ENCODE measurements at places on chromosomes 1 and 21.

GRCh38 chr1:71093938-71094337 lies 13.1 kb upstream of the ZRANB2 start:
- DNase-seq: no peak

GRCh38 chr1:58403894-58404293 lies 142.6 kb downstream of the OMA1 start:
- DNase-seq: no peak

GRCh38 chr1:95118710-95119109 lies 1.6 kb downstream of the TLCD4 start:
- no peak for DNase-seq

GRCh38 chr1:228882771-228883450 lies 147.6 kb downstream of the RHOU start:
- DNase-seq: no peak
